ENCODE measurements at places on chromosomes 13 and 19. TPM values are rescaled to one million over a fixed set of nuclear protein-coding genes. Genes with fewer than 3 reads are reported as not detected.
A peak's percentile ranks its signal among the peaks of the same experiment; 100 is the strongest.

DNA sequence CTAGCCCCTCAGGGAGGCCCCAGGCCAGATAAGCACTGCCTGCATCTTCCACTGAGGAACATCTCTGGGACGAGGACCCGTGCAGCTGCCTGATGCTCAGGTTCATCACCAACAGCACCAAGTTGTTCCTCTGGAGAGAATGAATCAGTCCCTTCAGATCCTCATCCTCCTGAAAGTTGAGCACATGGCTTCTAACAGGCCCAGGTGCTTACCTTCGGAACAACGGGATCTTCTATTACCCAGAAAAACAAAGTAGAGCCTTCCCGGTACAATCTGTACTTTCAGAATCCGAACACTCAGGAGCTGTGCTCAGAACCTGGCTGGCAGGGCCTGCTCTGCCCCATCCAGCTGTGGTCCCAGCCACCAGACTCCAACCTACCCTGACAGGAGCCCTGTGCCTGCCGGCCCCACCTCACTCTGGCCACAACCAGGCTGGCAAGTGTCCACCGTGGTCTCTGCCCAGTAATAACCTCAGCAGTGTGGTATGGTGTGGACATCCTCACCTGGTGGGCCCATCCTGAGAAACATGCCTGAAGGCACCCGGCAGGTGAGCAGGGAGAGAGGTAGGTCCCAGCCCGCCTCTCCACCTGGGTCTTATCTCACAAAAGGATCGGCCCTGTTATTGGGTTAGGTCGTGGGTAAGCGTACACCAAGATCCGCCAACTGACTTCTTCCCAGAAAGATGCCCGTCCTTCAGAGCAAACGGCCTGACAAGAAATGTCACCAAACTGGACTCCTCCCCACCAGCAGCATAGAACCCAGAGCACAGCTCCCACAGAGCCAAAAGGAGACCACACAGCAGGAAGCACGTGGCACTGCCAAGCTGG, 34.1 kb downstream of the ELL start:
- DNase-seq, result no peak

DNA sequence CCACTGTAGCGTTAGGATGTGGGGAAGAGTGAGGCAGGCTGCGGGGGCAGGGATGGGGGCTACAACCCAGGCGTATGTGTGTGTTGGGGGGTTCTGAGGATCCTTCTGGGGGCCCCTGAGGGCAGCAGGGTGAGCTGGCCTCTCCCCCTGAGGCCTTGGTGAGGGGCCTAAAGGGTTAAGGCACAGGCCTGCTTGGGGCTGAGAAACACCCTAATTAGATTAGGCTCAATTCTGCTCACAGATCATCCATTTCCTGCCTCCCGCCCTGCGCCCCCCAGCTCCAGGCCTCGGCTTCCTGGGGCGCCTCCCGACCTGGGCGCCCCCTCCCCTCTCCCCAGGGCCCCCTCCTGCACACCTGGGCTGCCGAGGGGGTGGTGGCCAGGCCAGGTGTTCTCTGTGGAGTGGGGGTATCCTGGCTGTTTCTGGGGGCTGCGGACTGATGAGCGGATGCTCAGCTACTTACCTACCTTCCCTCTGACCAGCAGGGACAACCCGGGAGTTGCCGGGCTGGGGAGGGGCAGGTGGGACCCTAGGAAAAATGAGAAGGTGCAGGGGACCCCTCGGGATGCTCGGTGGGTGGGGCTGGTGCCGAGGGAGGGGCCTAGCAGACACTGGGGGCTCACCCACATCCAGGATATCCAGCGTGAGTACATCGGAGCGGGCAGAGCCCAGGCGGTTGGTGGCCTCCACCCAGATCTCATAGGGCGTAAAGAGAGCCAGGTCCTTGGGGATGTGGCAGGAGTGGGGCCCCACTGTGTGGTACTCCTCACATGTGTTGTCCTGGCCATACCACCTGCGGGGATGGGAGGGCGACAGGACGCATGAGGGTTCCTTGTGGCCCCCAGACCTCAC, 8.6 kb downstream of the CRLF1 start:
- DNase-seq, result no peak

- DNase-seq, result peak; percentile 72
These were observed 221.8 kb downstream of the OLFM4 start for GRCh38 chr13:53250272-53250875.

DNA sequence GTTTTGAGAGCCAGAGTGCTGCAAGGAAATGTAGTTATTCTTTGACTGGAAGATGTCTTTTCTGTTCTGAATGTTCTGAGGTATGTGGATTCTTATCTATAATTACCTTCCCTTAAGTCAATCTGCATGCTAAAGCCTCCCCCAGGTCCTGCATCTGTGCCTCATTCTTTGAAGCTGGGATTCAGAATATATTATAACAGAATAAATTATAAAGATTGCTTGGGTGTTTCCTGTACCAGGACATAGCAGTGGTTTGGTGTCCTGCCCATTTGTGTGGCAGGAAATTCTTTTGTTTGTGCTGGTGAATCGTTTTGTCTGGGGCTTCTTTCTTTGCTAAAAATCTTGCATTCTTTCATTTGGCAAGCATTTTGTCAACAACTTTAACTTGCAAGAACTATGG, 60.2 kb downstream of the ITGBL1 start:
- DNase-seq, result no peak

GRCh38 chr13:51317262-51317661, 22.2 kb upstream of the SERPINE3 start:
- peak; percentile 17 for DNase-seq

DNA sequence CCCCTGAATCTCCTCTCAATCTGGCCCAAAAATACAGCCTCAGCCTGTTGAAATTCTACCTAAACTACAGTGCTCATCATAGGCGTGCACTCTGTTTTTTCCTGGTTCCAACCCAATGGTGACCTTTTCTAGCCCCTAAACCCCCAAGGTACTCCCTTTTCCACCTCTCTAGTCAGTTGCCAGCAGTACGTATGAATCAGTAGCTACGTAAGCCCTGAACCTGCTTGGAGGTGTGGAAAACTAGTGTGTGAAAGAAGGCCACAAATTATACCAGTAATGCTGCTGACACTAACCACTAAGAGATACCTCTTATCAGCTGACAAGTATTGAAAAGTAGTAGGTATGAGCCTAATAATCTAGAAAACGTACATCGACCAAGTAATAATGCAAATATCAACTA, 60.9 kb downstream of the FOXO1 start:
- no peak for DNase-seq

- no peak for DNase-seq
These were observed 8.4 kb upstream of the SIGLEC12 start for GRCh38 chr19:51509823-51510660.

- DNase-seq, result no peak
These were observed 10.8 kb upstream of the PRKD2 start for GRCh38 chr19:46727757-46728156.

The FCGBP gene
- 0.03 TPM for polyA plus RNA-seq

The ZNF773 gene
- polyA plus RNA-seq, result 4.3 TPM

The CGB1 gene
- not detected for polyA plus RNA-seq
